ENCODE measurements at places on chromosomes 6 and 20. TPM values are rescaled to one million over a fixed set of nuclear protein-coding genes. Genes with fewer than 3 reads are reported as not detected.

DNA sequence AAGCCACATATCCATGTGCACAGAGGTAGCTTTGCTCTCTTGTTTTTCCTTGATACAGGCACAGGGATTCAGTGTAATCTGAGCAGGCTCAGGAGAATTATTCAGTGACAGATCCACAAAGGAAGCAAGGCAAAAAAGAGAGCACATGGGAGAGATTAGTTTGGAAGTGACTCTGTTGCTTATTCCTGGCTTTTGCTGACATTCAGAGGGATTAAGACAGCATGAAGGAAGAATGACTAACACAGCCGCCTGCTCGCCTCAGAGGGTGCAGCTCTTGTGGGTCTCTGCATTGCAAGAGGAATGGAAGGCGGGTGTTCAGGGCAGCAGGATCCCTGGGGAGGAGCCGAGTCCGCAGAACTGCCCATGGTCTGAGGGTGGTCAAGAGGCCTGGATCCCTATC lies 203.4 kb upstream of the KCNQ5 start:
- DNase-seq = no peak
- H3K27ac ChIP-seq = no peak overlapping the region
- no peaks in the 10 kb centered on the region for H3K27me3 ChIP-seq
- H3K4me3 ChIP-seq = no peak overlapping the region

DNA sequence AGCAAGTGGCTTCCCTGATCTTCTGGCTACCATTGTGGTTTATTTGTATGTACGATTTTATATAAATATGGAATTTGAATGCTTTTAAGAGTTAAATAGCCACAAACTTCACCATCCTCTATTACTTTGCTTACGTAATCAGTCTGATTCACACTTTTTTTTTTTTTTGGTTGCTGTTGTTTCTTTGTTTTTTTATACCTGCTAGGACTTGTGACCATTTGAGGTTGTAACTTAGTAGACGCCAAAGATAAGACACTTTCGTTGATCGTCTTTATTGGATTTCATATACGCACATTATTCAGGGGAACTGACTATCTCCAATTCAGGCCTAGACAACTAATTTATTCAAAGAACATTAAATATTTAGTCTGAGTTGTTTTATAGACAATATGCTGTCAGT lies 559.0 kb downstream of the CBLN4 start:
- no peaks in the 10 kb centered on the region for H3K36me3 ChIP-seq
- H3K27ac ChIP-seq = no peak overlapping the region
- no peak for DNase-seq
- H3K4me3 ChIP-seq = no peak overlapping the region
- H3K27me3 ChIP-seq = no peaks in the 10 kb centered on the region

DNA sequence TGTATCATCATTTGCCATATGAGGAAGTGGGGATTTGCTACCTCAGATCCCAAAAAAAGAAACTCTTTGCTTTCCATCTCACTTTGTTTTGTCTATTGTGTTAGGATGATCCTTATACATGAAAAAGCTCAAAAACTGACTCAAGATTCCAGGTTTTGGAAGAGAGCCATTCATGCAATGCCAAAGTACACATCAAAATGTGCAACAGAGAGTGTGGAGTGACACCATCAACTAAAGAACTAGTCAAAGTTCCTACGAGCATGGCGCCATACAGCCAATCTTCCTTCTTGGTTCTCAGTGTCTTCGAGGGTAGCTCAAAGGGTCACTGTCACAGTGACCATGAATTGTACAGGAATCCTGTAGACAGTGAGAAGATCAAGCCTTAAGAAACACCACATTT lies 255.8 kb upstream of the SASH1 start:
- H3K4me3 ChIP-seq = no peak overlapping the region
- no peaks in the 10 kb centered on the region for H3K4me1 ChIP-seq
- no peaks in the 10 kb centered on the region for H3K27me3 ChIP-seq
- no peak overlapping the region for H3K27ac ChIP-seq
- H3K36me3 ChIP-seq = no peaks in the 10 kb centered on the region

DNA sequence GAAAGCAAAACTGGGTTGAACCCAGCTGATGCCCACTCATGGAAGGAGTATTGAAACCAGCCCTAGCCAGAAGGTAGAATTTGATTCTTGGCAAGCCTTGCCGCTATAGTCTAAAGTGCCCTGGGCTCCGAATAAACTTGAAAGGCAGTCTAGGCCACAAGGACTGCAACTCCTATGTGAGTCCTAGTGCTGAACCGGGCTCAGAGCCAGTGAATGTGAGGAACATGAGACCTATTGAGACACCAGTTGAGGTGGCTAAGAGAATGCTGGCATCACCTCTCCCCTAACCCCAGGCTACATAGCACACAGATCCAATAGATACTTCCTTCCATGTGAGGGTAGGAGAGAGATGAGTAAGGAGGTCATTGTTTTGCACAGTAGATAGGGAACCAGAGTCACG lies 3.5 kb upstream of the DEFB110 start:
- no peaks in the 10 kb centered on the region for H3K4me1 ChIP-seq
- H3K27ac ChIP-seq = no peak overlapping the region
- H3K27me3 ChIP-seq = no peaks in the 10 kb centered on the region
- no peak for DNase-seq

- peaks cover 19% of the 10 kb centered on the region for H3K36me3 ChIP-seq
- H3K27ac ChIP-seq = no peak overlapping the region
- no peak for DNase-seq
- no peak overlapping the region for H3K4me3 ChIP-seq
Measured at GRCh38 chr6:111278731-111279130, 191.4 kb downstream of the SLC16A10 start.

DNA sequence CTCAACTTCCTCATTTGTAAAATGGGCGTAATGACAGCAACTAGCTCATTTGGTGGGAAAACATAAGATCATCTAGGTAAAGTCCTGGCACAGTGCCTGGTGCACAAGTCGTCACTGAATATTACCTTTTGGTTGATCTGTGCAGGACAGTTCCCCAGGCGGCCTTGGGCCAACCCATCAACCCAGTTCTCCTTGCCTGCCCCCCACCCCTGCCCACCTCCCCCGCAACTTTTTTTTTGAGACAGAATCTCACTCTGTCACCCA lies 99.2 kb downstream of the JPH2 start:
- no peaks in the 10 kb centered on the region for H3K27me3 ChIP-seq
- H3K36me3 ChIP-seq = no peaks in the 10 kb centered on the region
- H3K27ac ChIP-seq = peak overlapping the region; percentile 35
- peak; percentile 58 for DNase-seq
- H3K4me1 ChIP-seq = peaks cover 22% of the 10 kb centered on the region

- no peak overlapping the region for H3K27ac ChIP-seq
- H3K27me3 ChIP-seq = no peaks in the 10 kb centered on the region
- no peaks in the 10 kb centered on the region for H3K36me3 ChIP-seq
- H3K4me3 ChIP-seq = no peak overlapping the region
- DNase-seq = no peak
Measured at GRCh38 chr6:2687456-2687855, 63.3 kb downstream of the MYLK4 start.

- no peak overlapping the region for H3K4me3 ChIP-seq
- H3K4me1 ChIP-seq = peaks cover 34% of the 10 kb centered on the region
- H3K36me3 ChIP-seq = no peaks in the 10 kb centered on the region
- no peak overlapping the region for H3K27ac ChIP-seq
- DNase-seq = no peak
Measured at GRCh38 chr6:109305028-109305427, 77.2 kb downstream of the CD164 start.

DNA sequence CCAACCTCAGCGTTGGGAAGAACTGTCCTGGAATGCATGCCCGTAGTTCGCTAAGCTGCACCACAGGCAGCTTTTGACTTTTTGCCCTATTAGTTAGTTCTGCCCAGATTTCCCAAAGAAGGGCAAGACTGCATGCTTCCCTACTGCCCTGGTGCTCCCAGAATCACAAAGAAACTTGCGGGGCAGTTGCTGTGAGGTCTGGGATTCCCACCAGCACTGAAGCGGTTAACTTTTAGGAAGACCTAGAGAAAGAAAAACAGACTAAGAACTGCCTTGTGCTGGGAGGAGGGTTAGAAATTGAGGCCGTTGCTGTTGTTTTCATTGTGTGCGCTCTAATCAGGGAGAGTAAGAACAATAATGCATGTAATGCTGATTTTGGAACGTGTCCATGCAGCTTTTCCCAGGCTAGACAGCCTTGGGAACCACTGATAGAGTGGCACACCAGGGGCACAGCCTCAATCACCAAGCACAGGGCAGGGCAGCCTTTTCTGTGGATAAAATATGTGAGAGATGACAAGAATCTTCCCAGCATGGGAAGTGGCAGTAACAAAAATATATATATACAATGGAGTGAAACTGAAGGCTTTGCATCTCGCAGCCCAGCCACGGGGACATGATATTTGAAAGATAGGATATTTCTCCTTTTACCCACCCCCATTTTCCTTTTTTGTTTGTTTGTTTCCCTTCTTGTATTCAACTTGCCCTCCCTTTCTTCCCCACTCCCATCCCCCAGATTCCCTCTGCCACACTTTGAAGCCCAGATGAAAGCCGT lies 137.7 kb upstream of the HEY2 start:
- no peak overlapping the region for H3K27ac ChIP-seq
- H3K27me3 ChIP-seq = no peaks in the 10 kb centered on the region
- peak overlapping the region; percentile 34 for H3K4me3 ChIP-seq

- H3K4me1 ChIP-seq = peaks cover 38% of the 10 kb centered on the region
- H3K36me3 ChIP-seq = peaks cover 11% of the 10 kb centered on the region
- H3K4me3 ChIP-seq = no peak overlapping the region
- no peak overlapping the region for H3K27ac ChIP-seq
- DNase-seq = peak; percentile 53
Measured at GRCh38 chr6:3406362-3406821, 50.5 kb downstream of the SLC22A23 start.

Gene MLN
- not detected for total RNA-seq

Gene TJAP1
- total RNA-seq = 14.8 TPM

Gene TMEM74B
- total RNA-seq = not detected

Gene OLIG3
- total RNA-seq = not detected
